ENCODE measurements at places on chromosomes 5 and 9.

- DNase-seq, result no peak
Observed at GRCh38 chr9:38671372-38671731, 48.6 kb downstream of the FAM240B start.

- DNase-seq, result no peak
Observed at GRCh38 chr9:124098141-124098905, 86.8 kb downstream of the LHX2 start.

GRCh38 chr5:179526978-179527377 is 23.4 kb upstream of the RUFY1 start:
- no peak for DNase-seq

DNA sequence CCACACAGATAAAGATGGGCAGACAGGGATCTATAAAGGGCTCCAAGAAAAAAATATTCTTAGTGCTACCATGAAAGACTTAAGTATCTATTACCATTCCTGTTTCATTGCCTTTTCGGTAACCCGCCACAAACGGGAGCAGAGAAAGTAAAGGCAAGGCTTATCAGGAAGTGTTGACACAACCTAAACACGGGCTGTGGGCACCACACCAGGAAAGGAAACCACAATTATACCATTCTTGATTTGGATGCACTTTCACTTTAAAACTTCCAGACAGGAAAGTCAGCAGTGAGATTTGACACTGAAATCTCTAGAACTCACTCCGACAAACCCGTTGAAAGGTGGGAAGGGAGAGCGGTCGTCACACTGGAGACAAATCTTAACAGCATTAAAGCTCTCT is 6.5 kb downstream of the TLE1 start:
- no peak for DNase-seq

DNA sequence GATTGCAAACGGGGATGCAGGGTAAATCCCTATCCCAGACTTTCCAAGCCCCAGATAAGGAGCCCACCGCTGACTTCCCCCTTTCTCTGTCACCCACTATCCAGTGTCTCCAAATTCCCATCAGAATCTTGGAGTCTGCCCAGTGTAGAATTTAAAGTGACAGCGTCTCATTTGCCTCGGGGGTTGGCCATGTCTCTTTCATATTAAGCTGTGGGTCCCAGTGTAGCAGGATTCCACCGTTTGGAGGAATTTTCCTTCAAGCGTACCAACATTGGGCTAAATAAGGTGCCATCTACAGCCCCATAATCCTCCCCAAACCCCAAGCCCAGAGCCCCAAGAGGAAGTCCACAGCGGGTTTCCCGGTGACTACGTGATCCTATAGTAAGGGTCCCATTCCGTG is 1.1 kb downstream of the BRINP1 start:
- no peak for DNase-seq

DNA sequence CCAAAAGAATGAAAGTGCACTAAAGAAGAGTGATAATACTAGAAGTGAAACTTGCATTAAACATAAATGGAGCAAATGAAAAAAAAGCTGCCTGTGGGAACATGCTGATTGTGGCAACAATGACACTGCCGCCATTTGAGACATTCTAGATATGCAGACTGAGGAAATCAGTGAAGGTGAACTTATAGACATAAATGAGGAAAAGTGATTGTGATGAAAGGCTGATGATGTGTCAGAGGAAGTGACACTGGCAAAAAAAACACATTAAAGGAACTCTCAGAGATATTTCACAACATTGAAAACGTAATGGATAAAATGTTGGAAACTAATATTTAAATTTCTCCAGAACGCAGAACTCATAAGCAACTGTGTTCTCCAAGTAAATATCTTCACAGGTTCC is 1.2 kb downstream of the ERCC8 start:
- no peak for DNase-seq

DNA sequence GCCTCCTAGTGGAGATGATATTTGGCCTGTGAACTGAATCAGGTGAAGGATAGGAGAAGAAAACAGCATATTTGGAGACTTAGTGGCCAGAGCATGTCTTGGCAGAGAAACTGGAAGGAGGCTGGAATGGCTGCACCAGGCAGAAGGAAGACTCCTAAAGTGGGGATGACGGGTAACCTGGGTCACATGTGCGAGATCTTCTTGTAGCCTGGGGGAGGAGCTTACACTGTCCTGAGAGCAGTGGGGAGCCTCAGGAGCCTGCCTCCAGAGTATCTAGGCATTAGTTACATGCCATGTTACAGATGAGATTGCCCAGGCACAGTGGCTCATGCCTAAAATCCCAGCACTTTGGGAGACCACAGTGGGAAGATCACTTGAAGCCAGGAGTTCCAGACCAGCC is 49.8 kb downstream of the JADE2 start:
- no peak for DNase-seq

GRCh38 chr5:6574111-6574510 is 58.7 kb downstream of the NSUN2 start:
- no peak for DNase-seq

- no peak for DNase-seq
Observed at GRCh38 chr5:150358261-150359095, 981 bp downstream of the TCOF1 start.

GRCh38 chr9:89687188-89687587 is 82.4 kb downstream of the GADD45G start:
- DNase-seq, result no peak

GRCh38 chr9:76733096-76733495 is 31.1 kb upstream of the PCA3 start:
- DNase-seq, result no peak

- DNase-seq, result no peak
Observed at GRCh38 chr9:111871499-111871855, 25.1 kb upstream of the UGCG start.

DNA sequence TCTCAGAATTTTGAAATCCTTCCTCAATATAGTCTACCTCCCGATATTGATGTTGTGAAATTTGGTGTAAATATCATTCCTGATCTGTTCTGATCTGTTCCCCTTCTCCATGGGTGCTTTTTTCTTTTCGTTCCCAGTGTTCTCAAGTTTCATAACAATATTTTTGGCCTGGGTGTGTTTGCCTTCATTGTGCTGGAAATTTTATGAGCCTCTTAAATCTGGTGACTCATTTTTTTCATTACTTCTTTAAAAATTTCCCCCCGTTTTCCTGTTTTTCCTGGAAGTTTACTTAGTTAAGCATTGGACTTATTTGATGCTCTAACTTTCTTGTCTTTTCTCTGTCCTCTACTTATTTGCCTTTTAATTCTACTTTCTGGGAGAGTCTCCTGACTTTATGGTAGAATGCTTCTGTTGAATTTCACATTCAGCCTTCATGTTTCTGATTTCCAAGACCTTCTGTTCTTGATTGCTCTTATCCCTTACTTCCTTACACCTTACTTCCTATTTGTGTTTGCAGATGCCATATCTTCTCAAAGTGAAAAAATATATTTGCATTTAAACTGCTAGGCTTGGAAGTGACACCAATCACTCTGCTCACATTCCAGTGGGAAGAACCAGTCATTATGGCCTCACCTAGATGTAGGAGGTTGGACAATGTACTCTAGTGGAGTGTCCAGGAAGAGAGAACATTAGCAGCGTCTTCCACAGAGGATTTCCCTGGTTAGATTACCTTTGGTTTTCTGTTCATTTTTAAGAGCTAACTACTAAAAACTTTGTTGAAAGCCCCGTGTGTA is 441.9 kb downstream of the ARHGEF28 start:
- DNase-seq, result no peak

DNA sequence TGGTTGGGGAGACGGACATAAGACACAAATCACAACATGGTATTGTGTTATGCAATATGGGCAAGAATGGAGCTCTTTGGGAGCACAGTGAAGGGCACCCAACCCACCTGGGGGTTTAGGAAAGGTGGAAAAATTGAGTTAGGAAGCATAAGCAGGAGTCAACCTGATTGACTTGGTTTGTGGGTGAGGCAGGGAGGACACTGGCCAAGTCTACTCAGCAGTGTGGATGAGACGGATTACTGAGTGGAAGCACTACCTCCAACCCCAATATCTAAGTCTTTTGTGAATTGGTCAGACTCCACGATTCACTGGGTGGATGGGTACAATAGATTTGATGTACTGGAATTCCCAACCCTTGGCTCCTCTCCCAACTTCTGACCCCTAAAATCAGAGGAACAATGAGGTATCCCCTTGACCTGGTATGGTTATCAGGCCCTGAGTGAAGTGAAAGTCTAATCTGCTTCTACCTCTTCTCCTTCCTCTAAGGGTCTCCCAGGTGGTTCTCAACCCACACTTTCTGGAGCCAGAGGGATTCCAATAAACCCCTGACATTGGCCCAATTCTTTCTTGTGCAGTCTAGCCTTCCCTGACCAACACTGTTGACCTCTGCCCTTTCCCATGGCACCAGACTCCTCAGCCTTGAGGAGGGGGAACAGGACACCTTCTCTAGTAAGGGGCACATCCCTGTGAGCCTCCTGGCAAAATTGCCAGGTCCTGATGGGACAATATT is 5.2 kb downstream of the EGR1 start:
- DNase-seq, result no peak

- DNase-seq, result no peak
Observed at GRCh38 chr9:591292-591691, 250.2 kb upstream of the DMRT1 start.

- no peak for DNase-seq
Observed at GRCh38 chr9:101119206-101119819, 90.8 kb downstream of the PLPPR1 start.

GRCh38 chr5:13957032-13957645 is 12.7 kb upstream of the DNAH5 start:
- no peak for DNase-seq

DNA sequence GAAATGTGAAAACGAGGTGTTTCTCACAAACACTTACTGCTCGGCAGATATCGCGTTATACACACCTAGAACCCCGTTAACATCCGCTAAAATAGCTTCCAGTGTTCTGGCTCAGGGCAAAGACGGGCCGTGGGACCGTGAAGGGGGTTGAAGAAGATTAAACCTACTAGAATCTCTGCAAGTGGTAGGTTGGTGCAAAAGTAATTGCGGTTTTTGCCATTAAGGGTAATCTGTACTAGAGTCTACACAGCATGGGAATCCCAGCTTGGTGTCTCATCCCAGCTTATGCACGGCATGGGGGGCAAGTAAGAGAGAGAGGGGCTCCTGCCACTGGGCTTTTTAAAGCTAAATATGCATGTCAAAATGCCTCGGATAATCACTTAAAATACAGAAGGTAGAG is 43.9 kb downstream of the HRH2 start:
- DNase-seq, result no peak

- DNase-seq, result no peak
Observed at GRCh38 chr5:342501-343460, 21.3 kb downstream of the AHRR start.

DNA sequence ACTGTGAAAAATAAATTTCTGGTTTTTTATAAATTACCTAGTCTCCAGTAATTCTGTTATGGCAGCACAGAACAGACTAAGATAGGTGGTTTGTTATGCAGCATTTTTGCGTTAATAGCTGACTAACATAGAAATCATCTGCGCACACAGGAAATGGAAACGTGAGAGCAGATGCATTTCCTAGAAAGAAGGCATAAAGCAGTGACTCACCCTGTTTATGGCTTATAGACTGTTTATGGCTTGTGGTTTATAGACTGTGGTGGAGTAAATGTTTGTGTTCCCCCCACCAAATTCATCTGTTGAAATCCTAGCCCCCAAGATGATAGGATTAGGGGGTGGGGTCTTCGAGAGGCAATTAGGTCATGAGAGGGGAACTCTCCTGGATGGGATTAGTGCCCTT is 18.3 kb upstream of the OSMR start:
- DNase-seq, result no peak

DNA sequence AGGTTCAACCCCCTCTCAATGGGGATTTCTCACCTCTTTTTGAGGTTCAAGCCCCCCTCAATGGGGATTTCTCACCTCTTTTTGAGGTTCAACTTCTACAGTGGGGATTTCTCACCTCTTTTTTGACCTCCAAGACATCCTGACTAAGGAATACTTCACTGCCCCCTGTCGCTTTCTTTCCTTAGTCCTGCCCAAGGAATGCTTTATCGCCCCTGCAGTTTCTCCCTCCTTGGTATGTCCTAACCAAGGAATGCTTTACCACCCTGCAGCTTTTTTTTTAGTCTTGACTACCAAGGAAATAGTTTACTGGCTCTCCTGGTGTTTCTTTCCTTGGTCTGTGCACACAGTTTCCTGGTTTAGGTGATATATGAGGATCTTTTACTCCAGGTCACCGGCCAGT is 9.6 kb upstream of the IRGM start:
- DNase-seq, result no peak

DNA sequence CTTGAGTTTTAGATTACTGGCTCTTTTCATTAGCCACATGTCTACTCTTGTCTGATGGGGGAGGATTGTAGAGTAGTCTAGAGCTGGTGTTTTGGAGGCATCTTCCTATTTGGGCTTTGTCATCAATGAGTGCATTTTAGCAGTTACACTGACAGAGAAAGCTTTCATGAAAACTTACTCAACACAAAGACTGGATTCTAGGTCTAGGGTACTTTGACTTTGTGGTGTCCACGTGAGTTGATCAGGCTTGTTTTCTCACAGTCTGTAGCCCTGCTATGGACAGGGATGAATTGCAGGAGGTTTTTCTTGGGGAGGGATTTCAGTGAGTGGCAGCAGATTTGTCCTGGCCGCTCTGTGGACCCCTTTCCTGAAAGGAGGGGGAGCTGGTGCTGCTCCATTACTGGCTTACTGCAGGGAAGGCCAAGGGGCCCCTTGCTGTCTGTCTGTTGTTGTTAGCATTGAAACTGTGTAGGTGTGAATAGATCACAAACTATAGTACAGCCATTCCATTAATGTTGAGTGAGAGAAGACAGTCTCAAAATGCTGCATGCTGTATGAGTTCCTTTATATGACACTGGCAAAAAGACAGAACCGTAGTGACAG is 6.6 kb downstream of the TRIO start:
- DNase-seq, result no peak

- DNase-seq, result peak; percentile 27
Observed at GRCh38 chr5:138536665-138537315, 6.2 kb downstream of the ETF1 start.

- DNase-seq, result no peak
Observed at GRCh38 chr9:30628915-30629567, 1755.4 kb upstream of the ACO1 start.

DNA sequence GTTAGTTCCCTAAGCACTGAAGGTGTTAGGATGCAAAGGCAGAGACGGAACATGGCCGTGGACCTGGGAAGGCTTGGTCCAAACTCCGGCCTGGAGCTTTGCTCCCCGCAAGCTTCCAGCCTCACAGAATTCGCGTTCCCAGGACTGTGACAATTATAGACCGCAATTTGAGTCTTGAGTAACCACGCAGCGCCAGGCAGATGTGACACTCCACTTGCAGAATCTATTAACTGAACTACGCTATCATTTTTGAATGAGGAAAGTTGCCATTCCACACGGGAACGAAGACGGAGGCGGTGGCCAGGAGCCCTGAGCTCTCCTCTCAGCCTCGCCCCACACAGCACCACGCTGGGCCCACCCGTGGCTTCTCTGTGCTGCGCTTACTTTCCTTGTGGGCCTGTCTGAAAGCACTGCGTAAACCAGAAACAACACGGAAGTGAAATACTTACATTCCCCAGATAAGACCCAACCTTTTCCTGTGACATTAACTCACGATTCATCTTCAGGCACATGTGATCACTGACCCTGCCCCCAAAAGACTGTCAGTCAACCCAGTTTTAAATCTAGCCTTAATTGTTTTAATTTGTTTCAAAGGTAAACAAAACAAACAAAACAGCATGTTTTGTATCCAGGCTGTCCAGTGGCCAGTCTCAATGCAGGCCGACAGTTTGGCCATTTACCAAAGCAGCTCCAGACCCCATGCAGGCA is 16.1 kb upstream of the COL5A1 start:
- DNase-seq, result no peak
